Left renal cortex interstitium (tissue), 4 donors: ENCODE measurements at places on chromosomes 4 and X. TPM values are rescaled to one million over a fixed set of nuclear protein-coding genes. Genes with fewer than 3 reads are reported as not detected.

Gene PCDH19
- 2.4 TPM for polyA plus RNA-seq

Gene PYURF
- 129 TPM for polyA plus RNA-seq

Gene PPP1R3F
- 10.5 TPM for polyA plus RNA-seq

Gene MAOB
- 55.2 TPM for polyA plus RNA-seq

Gene GAB1
- polyA plus RNA-seq: 43.4 TPM

Gene TIGD2
- polyA plus RNA-seq: 13.3 TPM
